ENCODE measurements at places on chromosomes 12 and 14. TPM values are rescaled to one million over a fixed set of nuclear protein-coding genes. Genes with fewer than 3 reads are reported as not detected.

- no peak for DNase-seq
Observed at GRCh38 chr12:82673698-82674097, 13.0 kb upstream of the TMTC2 start.

DNA sequence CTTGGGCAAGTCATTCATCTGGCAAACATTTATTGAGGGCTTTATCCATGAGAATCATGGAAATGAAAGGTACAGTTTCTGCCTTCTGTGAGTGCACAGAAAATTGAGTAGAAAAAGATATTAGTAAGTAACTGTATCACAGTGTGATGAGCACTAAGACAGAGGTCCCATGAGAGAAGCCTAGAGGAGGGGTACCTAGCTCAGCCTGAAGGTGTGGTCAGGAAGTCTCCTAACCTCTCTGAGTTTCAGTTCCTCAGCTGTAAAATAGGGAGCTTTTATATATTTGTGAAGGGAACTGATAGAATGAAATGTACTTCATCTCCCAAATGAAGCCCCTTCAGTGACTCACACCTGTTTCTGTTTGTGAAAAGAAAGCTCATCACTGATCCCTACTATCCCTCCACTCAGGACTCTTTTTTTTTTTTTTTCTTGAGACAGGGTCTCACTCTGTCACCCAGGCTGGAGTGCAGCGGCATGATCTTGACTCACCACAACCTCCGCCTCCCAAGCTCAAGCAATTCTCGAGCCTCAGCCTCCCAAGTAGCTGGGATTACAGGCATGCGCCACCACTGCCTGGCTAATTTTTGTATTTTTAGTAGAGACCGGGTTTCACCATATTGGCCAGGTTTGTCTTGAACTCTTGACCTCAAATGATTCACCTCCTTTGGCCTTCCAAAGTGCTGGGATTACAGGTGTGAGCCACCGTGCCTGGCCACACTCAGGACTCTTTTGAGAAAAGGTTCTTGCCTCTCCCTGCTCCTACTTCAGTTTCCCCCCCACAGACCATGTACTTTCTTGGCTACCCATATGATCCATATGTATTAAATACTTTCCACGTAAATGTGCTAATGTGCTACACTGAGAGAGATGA, 93.7 kb upstream of the FUT8 start:
- DNase-seq, result no peak

- no peak for DNase-seq
Observed at GRCh38 chr12:85322715-85323114, 42.7 kb downstream of the ALX1 start.

GRCh38 chr14:56379956-56380355, 199.6 kb upstream of the TMEM260 start:
- no peak for DNase-seq

DNA sequence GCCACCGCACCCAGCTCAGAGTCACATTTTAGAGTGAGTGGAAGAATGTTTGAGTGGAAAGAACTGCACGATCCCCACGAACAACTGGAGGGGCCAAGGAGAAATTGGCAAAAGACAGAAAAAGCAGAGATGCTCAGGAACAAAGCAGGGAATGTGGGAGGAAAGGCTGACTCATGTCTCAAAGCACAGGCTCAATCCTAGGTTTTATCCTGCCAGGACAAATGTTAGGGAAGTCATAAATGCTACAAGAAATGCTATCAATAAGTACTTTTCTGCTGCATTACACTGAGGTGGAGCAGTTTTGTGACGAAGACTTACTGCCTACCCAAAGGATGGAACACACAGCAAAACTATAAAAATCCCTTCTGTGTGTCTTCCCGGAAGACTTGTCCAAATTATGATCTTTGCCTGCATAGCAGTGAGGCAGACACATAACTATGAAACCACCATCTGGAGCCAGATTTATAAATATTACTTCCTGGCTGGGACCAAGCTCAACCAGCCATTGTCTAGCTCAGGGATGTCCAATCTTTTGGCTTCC, 26.7 kb downstream of the NIN start:
- no peak for DNase-seq

Gene TRPV4
- not detected for total RNA-seq

Gene GRIP1
- 1.2 TPM for total RNA-seq
